Psoas muscle (tissue), 8 donors: ENCODE measurements at places on chromosomes 2 and 18. TPM values are rescaled to one million over a fixed set of nuclear protein-coding genes. Genes with fewer than 3 reads are reported as not detected.

The REG1B gene
- 0.38 TPM for total RNA-seq

The TCF7L1 gene
- 5.3 TPM for total RNA-seq

The TSPYL6 gene
- total RNA-seq: not detected

The G6PC2 gene
- total RNA-seq: not detected

The ELAC1 gene
- 3.7 TPM for total RNA-seq

The SCG2 gene
- not detected for total RNA-seq

The FOXI3 gene
- not detected for total RNA-seq

The C1QL2 gene
- total RNA-seq: not detected

DNA sequence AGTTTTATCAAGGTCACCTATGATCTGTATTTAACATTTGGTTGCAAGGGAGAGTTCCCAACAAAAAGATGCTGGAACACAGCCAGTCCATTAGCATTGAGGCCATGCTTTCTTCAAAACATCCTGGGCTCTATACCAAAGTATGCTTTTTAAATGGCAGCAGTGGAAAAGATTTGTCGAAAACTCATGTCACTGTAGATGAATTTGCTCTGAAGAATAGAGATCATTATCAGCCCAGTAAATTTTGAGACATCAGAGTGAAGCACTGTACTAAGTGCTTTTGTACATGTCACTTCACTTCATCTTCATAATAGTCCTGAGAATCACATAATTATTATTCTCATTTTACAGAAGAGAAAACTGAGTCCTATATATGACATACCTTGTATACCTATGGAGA lies 189.8 kb downstream of the CAMKMT start:
- no peak for DNase-seq

DNA sequence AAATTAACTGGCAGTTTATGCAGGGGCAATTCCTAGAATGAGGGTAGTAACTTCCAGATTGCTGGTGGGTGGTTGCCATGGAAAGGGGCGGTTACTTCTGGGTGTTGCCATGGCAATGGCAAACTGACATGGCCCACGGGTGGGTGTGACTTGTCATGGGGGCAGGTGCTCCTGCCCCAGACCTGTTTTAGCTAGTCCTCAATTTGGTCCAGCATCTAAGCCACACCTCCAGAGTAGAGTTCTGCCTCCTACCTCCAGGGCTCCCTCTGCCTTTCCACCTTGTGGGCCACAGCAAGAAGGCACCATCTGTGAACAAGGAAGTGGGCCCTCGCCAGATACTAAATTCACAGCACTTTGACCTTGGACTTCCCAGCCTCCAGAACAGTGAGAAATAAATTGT lies 148.7 kb downstream of the TFCP2L1 start:
- DNase-seq: no peak

GRCh38 chr18:75350512-75350839 lies 77.0 kb downstream of the SMIM21 start:
- no peak for DNase-seq

DNA sequence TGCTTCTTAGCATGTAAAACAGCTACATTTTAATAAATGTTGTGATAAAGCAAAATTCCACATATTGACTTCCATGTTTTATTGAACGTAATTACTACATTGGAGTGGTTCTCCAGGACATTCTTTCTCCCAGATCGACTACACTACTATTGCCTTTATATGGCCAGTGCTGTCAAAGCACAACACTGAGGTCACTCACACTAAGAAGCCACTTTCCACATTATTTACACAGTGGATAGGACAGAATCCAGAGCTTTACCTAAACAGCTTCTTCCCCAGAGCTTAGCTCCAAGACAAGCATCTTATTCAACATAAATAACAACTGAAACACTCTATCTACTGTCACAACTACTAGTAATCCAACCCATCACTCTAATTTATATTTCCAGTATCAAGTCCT lies 73.9 kb upstream of the WDR75 start:
- DNase-seq: no peak

DNA sequence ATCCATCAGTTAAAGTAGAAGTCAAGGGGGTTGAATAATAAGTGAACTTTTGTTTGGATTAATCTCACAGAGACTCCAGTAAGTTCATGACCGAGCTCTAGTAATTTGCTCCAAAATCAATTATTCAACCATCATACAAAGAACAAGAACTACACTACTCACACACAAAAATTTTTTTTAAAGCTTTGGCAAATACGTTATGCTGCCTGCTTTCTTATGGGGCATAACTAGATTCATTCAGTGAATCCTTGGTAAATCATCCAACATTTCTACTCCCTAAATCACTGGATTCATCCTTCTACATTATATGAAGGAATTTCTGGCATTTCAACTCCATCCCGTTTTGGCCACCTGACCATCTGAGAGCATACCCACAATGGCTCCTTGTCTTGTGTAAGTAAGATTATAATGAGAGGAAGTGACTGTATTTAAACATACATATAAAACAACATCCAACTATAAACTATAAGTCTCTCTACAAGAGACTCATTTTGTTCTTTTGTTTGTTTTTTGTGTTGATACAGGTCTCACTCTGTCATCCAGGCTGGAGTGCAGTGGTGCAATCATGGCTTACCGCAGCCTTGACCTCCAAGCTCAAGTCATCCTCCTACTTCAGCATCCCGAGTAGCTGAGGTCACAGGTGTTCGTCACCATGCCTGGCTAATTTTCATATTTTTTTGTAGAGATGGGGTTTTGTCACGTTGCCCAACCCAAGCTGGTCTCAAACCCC lies 144.2 kb upstream of the LRRTM4 start:
- DNase-seq: no peak

DNA sequence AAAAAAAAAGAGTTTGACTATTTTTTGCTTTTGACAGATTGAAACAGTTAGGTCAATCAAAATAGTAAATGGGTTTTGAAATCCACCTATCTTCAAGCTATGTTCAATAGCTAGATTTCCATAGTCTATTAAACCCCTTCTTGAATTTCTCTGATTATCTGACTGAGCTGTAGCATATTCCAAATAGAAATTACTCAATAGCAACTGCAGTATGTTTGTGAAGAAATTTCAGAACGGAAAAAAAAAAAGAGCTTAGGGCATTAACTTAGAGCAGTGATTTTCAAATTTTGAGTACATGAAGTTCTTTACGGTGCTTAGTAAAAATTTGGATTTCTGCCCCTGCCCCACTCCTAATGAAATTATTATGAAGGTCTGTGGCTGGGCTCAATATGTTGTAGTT lies 432.3 kb downstream of the LRP1B start:
- no peak for DNase-seq

GRCh38 chr2:217749008-217749407 lies 253.8 kb downstream of the TNS1 start:
- no peak for DNase-seq
